ENCODE measurements at places on chromosomes 1 and 21.
A peak's percentile ranks its signal among the peaks of the same experiment; 100 is the strongest.

GRCh38 chr1:51378871-51379270 is 48.5 kb upstream of the TTC39A start:
- DNase-seq = no peak

GRCh38 chr21:15928686-15929425 is 199.1 kb downstream of the USP25 start:
- DNase-seq = no peak

- no peak for DNase-seq
These were observed 24.5 kb downstream of the ADARB1 start for GRCh38 chr21:45098867-45099266.

DNA sequence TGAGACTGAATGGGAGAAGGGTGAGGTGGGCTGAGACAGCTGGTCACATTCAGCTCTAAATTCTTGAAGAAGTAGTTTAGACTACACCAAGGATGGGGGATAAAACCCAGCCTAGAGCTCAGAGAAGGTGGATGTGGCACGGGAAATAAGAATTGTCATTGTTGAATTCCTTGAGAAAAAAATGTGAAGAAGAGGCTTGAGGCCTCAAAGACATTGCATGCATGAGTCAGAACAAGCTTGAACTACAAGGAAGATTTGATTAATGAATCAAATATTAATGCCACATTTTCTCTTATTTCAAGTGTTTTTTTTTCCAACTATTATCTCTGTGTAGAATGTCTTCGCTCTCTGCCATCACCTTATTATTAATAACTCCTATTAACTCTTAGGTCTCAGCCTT is 58.9 kb downstream of the MAP3K7CL start:
- no peak for DNase-seq

- DNase-seq = no peak
These were observed 1.0 kb downstream of the TMEM61 start for GRCh38 chr1:54981466-54981865.

- DNase-seq = no peak
These were observed 109.7 kb downstream of the PPIAL4G start for GRCh38 chr1:148373192-148373925.

DNA sequence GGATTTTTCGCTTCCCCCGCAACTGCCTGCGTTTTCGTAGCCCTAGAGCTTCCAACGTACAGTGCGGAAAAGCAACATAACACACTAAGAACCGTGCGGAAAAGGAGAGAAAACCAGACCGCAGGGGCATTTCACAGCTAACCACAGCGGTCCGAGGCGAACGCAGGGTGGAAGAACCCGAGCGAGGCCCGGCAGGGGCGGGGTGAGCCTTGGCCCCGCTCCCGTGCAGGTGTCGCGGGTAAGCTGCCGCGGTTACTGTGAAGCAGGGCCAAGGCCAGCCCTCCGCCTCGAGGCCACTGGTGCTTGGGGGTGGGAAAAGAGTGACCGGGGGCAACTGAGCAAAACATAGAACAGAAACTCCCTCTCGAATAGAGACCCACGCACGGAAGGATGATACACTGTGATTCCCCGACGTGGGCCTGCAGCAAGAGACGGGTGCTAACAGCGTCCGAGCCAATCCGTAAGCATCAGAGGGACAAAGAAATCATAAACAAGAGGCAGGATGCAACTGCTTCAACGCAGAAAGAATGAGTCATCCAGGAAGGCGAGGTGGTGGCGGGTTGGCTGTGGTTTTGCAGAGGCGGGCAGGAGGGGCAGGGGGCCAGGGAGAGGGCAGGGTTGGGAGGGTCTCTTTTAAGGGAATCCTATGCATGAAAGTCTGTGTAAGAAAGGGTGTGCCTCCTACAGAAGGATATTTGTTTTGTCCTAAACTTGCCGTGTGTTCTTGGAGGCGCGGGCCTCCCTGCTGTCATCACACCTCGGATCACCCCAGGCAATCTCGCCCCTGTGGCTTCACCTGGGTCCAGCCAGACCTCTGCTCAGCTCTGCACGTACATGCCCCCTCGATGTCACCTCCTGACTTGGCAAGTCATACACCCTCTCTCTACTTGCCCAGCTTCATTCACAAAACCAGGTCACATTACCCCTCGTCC is 7.3 kb downstream of the GNG4 start:
- DNase-seq = no peak

DNA sequence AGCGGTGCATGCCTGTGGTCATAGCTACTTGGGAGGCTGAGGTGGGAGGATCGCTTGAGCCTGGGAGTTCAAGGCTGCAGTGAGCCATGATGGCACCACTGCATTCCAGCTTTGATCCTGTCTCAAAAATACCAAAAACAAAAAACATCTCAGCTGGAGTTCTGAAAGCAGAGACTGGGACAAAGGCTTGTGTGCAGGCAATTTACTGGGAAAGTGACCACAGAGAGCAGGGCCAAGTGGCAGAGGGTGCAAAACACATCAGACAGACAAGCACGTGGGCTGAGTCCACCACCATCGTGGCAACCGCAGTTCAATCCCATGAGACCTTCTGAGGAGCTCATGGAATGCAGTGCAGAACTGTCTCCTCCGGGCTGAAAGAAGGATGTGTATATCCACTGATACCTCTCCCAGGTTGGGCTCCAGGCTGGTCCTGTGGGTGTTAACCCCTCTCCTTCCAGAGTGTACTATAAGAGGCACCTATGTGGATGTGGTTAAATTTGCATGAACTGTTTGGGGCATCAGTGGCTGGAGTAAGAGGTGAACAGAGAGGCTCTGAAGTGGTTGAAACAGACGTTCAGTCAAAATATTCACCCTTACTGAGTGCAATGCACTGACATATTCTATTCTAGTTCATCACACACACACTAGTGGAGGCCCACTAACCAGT is 10.8 kb downstream of the PIGP start:
- DNase-seq = no peak

GRCh38 chr1:26602378-26602959 is 72.9 kb downstream of the RPS6KA1 start:
- peak; percentile 69 for DNase-seq

DNA sequence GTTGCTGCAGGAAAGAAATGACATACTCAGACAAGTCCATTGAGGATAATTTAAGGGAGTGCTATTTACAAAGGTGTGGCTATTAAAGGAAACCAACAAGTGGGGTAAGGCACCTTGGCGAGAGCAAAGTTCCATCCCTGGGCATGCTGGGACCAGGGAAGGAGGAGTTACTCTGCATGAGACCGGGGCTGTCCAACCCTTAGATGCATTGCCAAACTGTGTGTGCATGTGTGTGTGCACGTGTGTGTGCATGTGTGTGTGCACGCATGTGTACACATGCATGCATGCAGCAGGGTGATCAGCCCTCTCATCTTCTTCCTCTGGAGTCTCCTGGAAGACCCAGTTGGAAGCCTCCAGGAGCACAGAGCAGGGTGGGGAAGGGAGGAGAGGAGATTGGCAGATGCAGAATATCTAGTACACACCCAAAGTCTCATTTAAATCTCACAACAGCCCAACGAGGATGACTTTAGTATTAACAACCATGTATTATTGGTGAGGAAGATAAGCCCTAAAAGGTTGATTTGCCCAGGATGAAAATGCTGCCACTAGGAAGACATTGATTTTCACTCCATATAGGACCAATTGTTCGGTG is 72.2 kb upstream of the CD34 start:
- no peak for DNase-seq
